ENCODE measurements at places on chromosomes 5 and 9.
A peak's percentile ranks its signal among the peaks of the same experiment; 100 is the strongest.

GRCh38 chr5:136043551-136043950 is 14.8 kb downstream of the TGFBI start:
- ATAC-seq, result no peak

DNA sequence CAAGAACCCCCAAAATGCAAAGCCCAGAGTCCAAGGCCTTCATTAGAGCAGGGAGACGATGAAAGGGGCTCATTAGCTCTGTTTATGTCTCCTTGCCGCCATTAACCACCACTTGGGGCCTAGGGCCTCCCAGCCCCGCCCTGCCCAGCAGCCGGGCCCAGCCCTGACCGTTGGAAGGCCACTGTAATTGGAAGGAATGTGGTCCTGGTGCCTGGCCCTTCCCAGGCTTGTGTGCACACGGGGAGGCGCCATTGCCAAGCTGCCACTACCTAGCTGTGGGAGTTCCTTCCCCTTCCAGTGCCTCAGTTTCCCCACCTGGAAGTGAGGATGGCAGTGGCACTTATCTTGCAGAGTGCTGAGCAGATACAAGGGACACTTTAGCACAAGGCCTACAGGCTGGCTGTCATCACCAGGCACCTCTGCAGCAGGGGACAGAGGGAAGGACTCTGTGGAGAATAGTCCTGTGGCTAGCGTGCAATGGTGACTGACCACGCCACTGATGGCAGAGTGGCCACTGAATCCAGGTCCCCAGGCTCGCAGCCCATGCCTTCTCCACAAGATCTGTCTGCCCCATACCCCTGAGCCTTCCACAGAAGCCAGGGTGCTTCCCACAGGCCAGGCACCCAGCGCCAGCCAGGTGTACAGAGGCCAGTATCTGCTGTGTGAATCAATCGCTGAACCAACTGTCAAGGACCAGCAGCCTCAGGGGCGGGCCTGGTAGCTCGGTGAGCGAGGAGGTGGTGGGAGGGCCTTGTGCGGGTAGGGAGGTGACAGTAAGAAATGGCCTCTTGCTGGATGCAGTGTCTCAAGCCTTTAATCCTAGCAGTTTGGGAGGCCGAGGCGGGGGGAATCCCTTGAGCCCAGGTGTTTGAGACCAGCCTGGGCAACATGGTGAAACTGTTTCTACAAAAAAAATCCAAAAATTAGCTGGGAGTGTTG is 20.8 kb downstream of the GBGT1 start:
- no peak for ATAC-seq

DNA sequence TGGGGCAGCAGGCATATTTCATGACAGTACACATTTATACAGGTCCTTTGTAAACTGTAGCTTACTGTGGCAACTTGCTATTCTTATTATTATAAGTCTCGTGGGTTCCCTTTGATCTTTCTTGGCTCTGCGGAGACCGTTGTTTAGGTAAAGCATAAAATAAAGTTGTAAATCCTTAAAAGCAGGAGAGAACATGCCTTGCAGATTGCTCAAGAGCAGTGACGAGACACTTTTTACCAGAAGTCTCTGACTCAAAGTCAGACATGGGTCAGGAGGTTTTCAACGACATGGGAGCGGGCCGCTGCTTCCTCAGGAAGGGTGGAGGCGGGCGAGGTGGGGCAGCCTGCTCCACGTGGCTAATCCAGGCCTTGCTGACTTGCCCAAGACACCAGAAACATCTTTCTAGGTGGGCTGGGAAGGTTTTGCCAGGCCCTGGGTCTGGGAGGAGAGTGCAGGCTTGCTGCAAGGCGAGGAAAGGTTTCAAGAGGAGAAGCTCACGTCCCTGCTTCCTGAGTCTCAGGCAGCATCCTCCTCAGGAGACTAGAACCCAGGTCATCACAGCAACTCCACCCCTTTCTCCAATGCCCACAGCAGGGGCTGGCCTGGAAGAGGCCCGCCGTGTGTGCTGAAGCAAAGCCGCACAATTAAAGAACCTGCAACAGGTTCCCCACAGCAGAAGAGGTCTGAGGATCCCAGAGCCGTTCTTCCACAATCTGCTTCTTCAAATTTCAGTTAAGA is 6.5 kb downstream of the TBC1D2 start:
- no peak for ATAC-seq

DNA sequence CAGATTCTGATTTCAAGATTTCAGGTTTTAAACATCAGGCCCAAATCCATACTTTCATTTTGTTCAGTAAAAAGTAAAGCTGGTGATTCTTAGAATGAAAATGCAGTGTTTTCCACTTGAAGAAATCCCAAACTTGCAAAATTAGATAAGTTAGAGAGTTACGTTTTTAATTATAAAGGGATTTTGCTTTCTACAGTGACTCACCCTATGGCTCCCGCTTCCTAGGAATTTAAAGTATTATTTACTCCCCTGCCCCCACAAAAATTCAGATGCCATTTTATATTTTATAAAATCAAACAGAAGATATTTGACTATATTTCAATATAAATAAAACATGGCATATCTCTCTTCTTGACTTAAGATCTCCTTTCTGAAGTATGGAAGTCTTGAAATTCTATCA is 402.9 kb downstream of the ZSWIM6 start:
- peak; percentile 69 for ATAC-seq

DNA sequence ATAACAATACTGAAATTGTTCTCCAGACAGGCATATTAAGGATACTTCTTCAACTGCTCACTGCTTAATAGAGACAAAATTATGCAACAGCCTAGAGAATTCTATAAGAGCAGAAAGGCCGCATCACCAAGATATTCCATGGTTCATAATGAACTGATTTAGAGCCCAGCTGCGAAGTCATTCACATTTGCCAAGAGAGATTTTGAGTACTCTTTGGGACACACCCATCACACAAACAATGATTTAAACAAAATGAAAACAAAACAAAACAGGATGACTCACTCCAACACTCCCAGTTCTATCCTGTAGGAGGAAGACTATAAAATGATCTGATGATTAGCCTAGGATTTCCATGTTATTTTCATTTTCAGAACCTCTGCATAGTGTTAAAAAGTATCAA is 145.7 kb upstream of the GNA14 start:
- no peak for ATAC-seq

DNA sequence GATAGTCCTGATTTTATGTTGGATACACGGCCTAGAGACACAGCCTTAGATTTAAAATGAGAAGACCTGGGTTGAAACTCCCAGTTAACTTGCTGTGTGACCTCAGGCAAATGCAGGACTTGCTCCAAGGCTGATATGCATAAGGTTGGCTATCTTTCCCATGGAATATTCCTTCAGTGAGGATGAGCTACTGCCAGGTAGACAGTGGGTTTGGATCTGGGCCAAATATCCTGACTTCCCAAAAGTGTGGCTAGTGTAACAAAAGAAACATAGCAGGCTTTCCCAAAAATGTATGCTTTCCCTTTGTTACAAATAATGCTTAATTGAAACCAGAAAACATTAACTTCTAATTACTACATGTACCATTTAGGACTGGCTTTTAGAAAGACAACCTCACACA is 697 bp upstream of the XPA start:
- ATAC-seq, result 0 out of 3 replicates have a peak, but pooled peaks have one; percentile 4

DNA sequence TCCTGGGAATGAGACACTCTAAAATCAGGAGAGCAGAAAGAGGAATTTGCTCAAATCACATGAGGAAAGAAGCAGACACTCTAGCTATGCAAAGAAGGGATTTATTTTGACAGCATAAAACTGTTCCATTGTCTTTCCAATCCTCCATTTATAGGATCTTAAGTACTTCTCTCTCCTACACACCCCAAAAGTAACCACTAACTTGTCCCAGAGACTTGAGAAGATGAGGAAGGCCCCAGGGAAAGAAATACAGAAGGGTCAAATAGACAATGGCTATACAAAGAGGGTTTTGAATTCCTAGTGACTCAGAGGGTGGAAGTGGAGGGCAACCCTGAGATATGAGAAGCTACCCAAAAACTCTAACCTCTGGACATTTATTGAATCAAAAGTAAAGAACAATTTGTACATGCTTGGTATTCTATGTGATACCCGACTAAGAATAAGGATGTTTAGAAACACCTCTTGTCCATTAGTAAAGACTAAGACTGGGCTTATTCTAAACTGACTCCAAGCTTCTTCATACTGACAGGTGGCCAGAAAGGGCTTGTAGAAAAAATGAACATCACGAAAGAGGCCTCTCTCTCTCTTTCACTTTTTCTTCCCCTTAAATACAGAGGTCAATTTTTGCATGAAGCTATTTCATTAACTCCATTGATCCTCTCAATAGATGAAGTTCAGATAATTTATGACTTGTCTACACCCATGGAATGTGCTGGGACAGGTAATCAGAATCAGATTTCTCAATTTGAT is 20.6 kb downstream of the DMAC1 start:
- ATAC-seq, result no peak

GRCh38 chr5:157820593-157821252 is 38.2 kb downstream of the CLINT1 start:
- ATAC-seq, result peak; percentile 71

DNA sequence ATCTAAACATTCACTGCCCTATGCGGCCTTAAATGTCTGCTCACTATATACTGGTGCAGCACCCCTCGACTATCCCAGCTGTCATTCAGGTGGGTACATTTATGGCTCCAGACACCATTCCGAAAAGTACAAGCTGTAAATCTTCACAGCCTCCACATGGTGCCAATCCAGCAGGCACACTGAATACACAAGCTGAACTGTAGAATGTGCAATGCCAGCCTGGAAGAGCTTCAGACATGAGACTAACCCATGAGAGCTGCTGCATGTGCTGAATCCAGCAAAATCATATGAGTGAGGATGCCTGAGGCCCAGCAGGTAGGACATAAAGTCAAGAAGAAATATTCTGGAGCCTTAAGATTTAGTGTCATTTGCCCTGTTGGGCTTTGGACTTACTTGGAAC is 483.8 kb upstream of the GRIA1 start:
- no peak for ATAC-seq

DNA sequence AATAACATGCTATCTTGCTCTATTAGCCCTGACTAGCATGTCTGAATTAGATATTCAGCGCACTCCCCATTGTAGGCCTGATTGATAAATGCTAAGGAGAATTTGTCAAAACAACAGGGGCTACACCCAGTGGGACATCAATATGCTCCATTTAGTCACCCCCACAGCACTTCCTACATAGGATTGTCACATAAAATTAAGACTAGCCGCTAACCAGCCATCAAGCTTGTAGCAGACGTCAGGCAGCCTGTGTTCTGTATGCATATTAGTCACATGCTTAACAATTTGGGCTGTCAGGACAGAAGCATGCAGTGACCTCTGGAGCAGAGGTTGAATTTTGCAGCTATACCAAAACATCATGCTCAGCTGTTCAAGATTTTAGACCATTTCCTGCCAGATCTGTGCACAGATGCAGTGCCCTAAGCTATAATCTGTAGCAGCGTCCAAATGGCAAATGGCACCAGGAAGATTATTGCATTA is 197.4 kb upstream of the ISL1 start:
- ATAC-seq, result peak; percentile 47

GRCh38 chr9:118568704-118569103 is 800.5 kb downstream of the BRINP1 start:
- ATAC-seq, result no peak

- no peak for ATAC-seq
Measured at GRCh38 chr5:135355169-135355568, 43.9 kb downstream of the MACROH2A1 start.

- no peak for ATAC-seq
Measured at GRCh38 chr5:38827525-38827924, 18.3 kb upstream of the OSMR start.

GRCh38 chr5:4640795-4641194 is 499.3 kb upstream of the ADAMTS16 start:
- no peak for ATAC-seq

DNA sequence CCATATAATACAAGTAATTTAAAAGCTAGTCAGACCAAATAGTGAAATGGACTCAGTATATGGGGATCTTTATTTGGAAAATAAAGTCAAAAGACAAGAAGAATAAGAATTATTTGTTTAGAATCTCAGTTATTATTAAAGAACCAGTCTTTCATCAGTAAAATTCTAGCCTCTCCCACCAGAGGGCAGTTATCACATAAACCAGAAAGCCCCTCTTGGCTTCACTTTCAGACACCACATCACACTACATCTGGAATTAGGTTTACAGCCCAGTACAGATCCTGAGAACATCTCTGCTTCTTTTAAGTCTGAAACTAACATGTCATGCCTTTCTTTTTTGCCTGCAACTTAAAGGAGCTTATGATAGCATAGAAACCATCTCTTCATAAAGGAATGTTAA is 12.2 kb upstream of the HSPB3 start:
- ATAC-seq, result peak; percentile 72

DNA sequence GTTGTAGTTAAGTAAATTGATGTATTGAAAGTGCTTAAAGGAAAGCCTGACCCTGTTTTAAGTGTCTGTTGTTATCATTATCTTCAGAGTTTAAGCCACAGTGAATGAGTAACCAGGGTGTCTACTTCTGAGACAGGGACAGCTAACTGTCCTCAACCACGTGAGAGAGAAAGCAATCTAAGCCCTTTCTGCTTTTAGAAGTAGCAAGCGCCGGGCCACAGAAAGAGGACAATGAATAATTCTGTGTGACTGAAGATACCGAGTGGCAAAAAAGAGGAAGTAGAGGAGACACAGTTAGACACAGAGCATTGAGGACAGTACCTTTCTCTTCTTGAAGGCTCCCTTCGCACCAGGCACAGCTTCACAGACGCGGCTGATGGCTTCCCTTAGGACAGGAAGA is 86.3 kb downstream of the S1PR3 start:
- ATAC-seq, result no peak

GRCh38 chr5:168093200-168093910 is 198.1 kb upstream of the WWC1 start:
- ATAC-seq, result no peak

DNA sequence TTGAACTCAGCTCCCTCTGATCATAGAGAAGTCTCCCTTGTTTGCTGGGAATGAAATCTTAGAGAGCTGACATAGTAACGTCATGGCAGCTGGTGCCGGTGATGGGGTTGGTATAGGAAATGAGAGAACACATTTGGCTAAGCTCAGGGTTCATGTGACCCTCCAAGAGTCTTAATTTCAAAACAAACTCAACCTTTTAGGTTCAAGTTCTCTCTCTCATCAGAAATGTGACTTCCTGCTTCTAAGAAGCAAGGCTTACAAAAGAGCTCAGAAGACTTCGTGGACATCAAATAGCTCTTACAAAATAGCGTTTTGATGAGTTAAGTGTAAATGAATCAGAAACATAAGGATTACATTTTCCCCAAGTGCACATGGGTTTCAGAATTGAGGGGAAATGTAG is 97.3 kb downstream of the PAPPA start:
- ATAC-seq, result no peak

GRCh38 chr9:132114102-132114707 is 34.5 kb upstream of the MED27 start:
- peak; percentile 60 for ATAC-seq

DNA sequence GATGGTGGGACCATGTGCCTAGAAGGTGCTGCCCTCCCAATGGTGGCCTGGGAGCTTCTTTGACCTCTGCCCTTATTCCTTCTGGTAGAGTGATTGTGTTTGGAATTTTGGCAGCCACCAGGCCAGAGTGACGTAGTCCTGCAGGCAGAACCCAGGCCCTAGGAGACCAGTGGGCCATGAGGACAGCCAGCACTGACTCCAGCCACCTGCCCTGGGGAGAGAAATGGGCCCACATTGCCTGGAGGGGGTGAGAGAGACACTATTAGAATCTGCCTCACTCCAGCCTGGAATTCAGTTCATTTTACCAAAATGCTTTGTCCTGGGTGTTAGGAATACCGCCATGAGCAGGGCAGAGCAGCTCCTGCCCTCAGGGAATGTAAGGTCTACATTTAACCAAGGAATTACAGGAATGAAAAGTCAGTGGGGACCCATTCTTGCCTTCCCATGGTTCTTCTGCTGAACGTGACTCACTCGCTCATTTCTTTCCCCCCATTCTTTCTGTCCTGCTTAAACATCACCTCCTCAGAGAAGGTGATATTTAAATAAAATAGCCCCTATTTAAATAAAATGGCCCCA is 5.5 kb upstream of the COL27A1 start:
- ATAC-seq, result no peak

- ATAC-seq, result no peak
Measured at GRCh38 chr9:113566016-113566711, 102.6 kb downstream of the RGS3 start.
